Activated naive CD4-positive, alpha-beta T cell treated with anti-CD3 and anti-CD28 coated beads, Interleukin-2, amount 50 U/mL, for 72 hours (primary cell): ENCODE measurements at places on chromosomes 7 and 10. TPM values are rescaled to one million over a fixed set of nuclear protein-coding genes. Genes with fewer than 3 reads are reported as not detected.

The HYAL4 gene
- 0.14 TPM for total RNA-seq

The CAV1 gene
- total RNA-seq = not detected

The ZNF853 gene
- total RNA-seq = 1.7 TPM

The AEBP1 gene
- total RNA-seq = 26.9 TPM

DNA sequence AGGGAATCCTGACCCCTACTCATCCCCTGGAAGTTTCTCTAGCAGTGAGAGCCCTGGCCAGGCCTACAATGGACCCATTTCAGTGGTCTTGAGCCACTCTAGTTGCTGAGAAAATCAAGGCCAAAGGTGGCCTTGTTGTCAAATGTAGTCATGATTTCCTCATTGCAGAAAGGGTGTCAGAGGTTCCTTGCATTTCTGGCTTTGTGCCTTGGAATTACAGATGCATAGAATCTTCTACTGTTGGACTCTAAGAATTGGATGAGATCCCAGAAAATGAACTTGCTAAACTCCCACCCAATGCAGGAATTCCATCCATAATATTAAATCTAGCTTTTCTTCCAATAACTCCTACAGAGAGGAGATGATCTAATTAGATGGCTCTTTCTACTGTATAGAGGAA, 12.2 kb downstream of the CPA2 start:
- no peak for DNase-seq

DNA sequence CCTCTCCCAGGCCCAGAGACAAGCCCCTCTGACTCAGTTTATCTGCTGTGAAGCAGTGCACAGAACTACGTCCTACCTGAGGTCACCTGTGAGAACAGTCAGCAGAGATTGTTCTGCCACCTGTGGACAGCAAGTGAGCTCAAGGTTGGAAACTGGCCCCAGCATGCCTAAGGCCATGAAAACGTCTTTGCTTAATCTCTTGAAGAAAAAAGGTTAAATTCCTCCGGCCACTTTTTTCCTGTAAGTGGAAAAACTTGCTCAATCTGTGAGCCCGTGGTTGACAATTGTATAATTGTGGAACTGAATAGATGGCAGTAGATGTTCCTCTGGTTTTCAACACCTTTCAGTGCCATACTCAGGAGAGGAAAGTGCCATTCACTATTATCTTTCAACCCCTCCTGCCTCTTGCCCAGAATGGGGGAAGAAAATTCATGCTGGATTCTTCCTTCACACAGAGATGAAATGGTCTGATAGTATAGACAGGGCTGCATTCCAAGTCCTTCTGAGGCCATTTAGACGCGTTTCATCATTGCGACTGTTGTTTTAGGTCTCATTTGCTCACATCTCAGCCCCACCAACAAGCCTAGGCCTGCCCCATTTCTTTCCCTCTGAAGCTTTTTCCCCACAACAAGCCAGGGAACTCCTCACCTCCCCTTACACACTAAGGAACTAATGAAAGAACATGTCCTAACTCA, 292.9 kb downstream of the FZD1 start:
- no peak for DNase-seq

GRCh38 chr7:156158693-156159092, 346.4 kb upstream of the SHH start:
- no peak for DNase-seq

- no peak for DNase-seq
Measured at GRCh38 chr10:48511875-48512231, 93.0 kb downstream of the ARHGAP22 start.

DNA sequence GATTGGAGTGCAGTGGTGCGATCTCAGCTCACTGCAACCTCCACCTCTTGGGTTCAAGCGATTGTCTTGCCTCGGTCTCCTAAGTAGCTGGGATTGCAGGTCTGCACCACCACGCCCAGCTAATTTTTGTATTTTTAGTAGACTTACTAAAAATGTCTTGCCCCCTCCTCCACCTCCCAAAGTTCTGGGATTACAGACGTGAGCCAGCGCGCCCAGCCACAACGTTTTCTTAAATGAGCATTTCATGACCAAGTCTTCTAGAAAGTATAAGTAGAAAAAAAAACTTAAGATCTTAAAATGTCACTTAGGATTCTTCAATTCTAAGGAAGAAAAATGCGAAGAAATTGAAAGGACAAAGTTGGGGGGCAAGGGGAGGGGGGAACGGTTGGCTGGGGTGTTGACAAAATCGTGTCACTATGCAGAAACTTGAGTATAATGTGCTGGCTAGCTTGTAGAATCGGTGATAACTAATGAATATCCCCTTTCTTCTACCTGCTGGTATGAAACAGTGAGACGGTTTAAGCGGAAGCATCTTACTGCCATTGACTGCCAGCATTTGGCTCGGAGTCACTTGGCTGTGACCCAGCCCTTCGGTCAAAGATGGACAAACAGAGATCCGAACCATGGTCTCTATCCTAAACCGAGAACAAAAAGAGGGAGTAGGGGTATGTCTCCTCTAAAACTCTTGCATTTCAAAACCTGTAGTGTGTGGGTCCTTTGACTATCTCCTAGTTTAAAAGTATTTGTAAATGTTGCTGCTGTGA, 12.7 kb downstream of the FBH1 start:
- no peak for DNase-seq

DNA sequence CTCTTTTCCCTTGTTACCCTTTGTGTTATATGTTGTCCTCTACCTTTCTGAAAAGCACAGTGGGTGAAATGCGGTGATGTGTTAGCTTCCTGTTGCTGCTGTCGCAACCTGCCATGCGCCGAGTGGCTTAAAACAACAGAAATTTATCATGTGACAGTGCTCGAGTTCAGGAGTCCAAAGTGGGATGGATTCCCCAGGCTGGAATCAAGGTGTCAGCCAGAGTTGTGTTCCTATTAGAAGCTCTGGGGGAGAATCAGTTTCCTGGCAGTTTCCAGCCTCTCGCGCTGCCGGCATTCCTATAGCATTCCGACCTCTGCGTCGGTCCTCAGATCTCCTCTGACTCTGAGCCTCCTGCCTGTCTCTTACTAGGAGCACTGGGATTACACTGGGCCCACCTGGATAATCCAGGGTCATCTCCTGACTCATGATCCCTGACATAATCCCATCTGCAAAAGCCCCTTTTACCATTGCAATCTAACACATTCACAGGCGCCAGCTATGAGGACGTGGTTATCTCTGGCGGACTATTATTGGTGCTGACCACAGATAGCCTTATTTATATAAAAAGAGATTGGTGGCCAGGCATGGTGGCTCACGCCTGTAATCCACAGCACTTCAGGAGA, 207.5 kb downstream of the CUX1 start:
- DNase-seq = no peak

DNA sequence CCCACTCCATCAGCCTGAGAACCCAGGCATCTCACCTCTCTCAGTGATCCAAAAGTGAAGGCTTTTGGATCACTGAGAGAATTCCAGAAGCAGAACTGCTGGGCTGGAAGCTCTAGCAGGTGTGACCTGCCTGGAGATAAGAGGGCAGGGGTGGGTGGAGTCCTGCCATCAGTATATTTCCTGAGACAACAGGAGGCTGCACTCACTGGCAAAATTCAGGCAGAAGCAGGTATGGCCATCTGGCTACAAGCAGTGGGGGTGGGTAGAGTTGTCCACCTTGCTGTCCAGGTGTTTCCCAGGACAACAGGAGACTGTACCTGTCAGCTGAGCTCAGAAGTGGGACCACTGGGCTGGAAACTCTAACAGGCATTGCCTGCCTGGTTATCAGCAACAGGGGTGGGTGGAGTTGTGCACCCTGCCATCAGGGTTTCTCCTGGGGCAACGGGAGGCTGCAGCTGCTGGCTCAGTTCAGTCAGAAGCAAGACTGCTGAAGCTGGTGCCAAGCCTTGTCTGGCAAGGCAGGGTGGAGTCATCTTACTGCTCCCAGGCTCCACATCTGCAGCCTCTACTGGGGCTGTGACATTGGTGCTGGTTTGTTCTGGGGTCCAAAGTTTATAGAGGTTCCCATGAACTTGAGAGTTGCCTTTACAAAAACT, 47.2 kb upstream of the SFTPD start:
- DNase-seq = no peak

- no peak for DNase-seq
Measured at GRCh38 chr10:113086282-113086681, 136.2 kb downstream of the TCF7L2 start.

DNA sequence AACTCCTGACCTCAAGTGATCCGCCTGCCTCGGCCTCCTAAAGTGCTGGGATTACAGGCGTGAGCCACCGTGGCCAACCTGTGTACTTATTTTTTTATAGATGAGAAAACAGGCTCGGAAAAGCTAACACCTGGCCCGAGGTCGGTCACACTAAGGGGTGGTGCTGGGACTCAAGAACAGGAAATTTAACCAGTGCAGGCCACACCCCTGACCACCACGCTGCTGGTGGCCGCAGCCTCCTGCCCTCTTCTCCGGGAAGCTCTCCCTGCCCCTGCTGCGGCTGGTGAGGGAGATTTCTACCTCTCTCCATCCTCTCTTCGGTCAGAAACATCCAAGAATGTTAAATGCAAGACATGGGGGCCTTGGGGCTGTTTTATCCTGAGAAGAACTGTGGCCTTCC, 63.2 kb downstream of the TNRC18 start:
- no peak for DNase-seq

DNA sequence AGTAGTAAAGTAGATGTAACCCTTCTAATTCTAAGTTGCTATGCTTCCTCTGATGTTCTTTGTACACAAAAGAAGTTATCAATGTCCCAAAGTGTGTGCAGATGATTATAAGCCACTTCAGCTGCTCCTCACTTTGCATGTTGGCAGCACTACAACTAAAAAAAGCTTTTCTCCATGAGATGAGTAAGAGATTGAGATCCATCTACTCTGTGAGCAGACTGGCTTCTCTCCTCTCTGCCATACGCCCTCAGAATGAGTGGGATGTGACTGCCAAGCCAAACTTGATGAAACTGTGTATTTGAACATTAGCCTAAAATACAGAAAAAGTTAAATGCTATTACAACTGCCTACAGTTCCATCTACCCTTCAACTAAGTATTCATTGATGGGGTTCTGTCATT, 102.9 kb upstream of the ETV1 start:
- DNase-seq = no peak

- DNase-seq = no peak
Measured at GRCh38 chr7:117320523-117320922, 2.3 kb downstream of the WNT2 start.

DNA sequence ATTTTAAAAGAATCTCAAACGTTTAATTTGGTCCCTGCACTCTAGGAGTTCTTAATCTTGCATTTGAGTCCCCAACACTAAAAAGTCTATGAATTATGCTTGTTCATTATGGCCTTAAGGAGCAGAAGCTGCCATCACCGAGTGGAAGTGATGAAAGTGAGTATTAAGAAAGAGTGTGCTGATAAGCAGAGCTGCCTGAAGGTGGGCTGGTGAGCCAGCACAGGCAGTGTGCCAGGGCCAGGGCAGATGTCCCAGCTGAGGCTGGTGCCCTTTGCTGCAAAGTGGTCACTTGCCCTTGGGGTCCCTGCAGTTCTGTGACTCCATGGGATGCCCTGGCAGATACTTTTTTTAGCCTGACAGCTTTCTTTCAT, 72.9 kb upstream of the LOXL4 start:
- DNase-seq = no peak

DNA sequence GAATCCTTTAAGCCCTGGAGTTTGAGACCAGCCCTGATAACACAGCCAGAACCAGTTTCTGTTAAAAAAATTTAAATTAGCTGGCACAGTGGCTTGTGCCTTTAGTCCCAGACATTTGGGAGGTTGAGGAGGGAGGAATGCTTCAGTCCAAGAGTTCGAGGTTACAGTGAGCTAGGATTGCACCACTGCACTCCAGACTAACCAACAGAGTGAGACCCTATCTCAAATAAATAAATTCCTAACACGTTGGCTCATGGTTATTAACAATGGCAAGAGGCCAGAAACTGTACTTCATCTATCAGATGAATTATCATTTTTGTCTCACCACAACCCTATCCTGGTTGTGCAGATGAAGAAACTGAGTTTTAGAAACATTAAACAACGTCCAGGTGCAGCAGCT, 2.1 kb upstream of the PPIA start:
- no peak for DNase-seq

DNA sequence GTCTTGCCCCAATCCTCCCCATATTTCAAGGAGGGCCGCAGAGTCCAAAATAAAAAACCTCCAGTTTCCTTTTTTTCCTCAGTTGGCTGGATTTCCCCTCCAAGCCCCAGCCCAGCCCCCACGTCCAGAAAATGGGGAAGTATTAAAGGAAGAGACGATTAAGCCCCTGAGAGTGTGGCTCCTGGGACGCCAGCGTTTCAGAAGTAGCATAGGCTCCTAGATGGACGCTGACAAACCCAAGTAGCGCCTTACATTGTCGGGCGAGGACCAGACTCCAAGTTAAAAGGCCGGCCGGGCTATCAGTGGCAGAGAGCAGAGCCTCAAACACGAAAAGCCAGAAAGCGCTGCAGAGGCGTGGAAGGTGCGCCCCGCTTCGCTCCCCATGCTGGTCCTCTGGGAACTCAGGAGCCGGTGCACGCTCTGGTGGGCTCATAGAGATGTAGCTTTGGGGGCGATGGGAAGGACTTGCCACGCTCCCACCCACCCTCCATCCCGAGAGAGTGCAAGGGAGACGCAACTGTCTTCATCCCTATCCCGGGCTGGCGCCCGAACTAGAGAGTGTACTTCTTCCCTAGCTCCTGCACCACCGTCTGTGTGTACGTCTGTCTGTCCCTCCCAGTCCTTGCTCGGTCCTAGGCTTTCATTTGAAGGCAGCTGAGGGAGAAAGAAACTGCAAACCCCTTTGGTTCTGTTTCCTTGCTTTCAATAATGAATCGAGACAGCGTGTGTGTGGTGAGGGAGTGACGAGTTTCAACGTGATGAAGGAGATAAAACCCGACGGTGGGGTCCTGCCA, 6.3 kb upstream of the EMX2 start:
- DNase-seq = no peak

GRCh38 chr7:141178486-141179135, 104.7 kb downstream of the TMEM178B start:
- DNase-seq = no peak

DNA sequence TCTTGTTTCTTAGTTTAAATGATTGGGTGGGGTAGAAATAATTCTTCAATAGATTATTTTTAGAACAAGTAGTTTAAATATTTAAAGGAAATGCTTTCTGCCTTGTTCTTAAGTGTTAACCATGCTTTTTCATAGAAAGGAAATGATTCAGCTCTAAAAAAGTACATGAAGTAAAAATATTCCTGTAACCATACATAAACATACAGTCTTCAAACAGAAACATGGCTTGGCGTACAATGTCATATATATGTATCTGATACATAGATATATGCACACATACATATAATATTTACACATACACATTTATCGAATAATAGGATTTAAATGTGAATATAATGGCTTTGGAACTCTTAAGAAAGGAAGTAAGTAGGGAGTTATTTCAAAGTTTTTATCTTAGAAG, 84.4 kb downstream of the RUNDC3B start:
- no peak for DNase-seq
